ENCODE measurements at places on chromosomes 5 and 9.

GRCh38 chr9:5543875-5544702 is 33.8 kb downstream of the PDCD1LG2 start:
- H3K27me3 ChIP-seq, result no peaks in the 10 kb centered on the region
- H3K27ac ChIP-seq, result no peak overlapping the region
- no peak for DNase-seq
- H3K4me1 ChIP-seq, result no peaks in the 10 kb centered on the region
- H3K4me3 ChIP-seq, result no peak overlapping the region
- H3K36me3 ChIP-seq, result no peaks in the 10 kb centered on the region

DNA sequence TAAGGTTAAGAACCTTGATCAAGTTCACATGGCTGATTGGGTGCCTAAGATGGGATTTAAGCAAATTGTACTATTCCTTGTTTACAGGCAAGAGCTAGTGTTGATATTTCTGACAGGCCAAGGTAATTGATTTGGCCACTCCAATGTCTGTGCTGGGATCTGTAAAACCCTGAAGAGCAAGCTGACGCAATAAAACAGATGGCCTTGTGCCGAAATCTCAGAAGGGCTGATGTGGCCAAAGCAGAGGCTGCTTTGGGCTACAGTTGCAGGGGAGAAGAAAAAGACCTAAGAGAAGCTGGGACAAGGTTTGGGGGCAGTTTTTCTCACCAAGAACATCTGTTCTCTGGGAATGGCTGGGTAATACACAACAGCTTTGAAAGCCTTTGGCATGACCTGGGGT is 463.2 kb upstream of the ZNF608 start:
- no peak overlapping the region for H3K27ac ChIP-seq
- H3K36me3 ChIP-seq, result no peaks in the 10 kb centered on the region
- no peaks in the 10 kb centered on the region for H3K27me3 ChIP-seq
- peak; percentile 63 for DNase-seq

- H3K4me1 ChIP-seq, result no peaks in the 10 kb centered on the region
- no peaks in the 10 kb centered on the region for H3K36me3 ChIP-seq
- DNase-seq, result no peak
- H3K4me3 ChIP-seq, result no peak overlapping the region
- no peak overlapping the region for H3K27ac ChIP-seq
These were observed 11.5 kb upstream of the SEPTIN8 start for GRCh38 chr5:132788508-132788907.

DNA sequence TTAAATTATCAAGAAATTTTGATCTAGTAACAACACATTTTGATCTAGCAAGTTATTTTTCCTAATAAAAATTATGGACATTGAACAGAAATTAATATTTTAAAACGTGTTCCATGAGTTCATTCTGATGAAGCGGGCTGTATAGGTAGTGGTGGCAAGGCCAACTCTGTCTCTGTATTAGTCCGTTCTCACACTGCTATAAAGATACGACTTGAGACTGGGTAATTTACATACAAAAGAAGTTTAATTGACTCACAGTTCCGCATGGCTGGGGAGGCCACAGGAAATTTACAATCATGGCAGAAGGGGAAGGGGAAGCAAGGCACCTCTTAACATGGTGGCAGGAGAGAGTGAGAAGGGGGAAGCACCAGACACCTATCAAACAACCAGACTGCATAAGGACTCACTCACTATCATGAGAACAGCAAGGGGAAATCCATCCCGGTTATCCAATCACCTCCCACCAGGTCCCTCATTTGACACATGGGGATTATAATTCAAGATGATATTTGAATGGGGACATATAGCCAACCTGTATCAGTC is 61.2 kb downstream of the TMEM232 start:
- H3K36me3 ChIP-seq, result no peaks in the 10 kb centered on the region
- H3K4me3 ChIP-seq, result no peak overlapping the region
- no peaks in the 10 kb centered on the region for H3K27me3 ChIP-seq
- H3K4me1 ChIP-seq, result no peaks in the 10 kb centered on the region
- H3K27ac ChIP-seq, result no peak overlapping the region

DNA sequence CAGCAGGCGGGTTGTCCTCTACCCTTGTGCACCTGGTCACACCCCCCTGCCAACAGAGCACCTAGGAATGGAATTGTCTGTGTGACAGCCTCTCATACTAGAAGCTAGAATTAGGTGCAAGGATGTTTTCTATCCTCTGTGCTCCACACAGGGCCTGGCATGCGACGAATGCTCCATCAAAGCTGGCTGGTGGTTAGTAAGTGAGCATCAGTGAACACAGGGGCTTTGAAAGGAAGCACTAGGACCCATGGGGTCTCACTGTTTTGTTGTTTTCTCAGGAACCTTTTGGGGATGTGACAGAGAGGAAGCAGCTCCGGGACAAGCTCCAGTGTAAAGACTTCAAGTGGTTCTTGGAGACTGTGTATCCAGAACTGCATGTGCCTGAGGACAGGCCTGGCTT is 32.3 kb downstream of the GALNT12 start:
- no peaks in the 10 kb centered on the region for H3K27me3 ChIP-seq
- no peaks in the 10 kb centered on the region for H3K4me1 ChIP-seq
- no peak overlapping the region for H3K4me3 ChIP-seq
- DNase-seq, result no peak

- no peaks in the 10 kb centered on the region for H3K4me1 ChIP-seq
- H3K27me3 ChIP-seq, result no peaks in the 10 kb centered on the region
- DNase-seq, result no peak
These were observed 151.8 kb upstream of the COL5A1 start for GRCh38 chr9:134489621-134490408.

DNA sequence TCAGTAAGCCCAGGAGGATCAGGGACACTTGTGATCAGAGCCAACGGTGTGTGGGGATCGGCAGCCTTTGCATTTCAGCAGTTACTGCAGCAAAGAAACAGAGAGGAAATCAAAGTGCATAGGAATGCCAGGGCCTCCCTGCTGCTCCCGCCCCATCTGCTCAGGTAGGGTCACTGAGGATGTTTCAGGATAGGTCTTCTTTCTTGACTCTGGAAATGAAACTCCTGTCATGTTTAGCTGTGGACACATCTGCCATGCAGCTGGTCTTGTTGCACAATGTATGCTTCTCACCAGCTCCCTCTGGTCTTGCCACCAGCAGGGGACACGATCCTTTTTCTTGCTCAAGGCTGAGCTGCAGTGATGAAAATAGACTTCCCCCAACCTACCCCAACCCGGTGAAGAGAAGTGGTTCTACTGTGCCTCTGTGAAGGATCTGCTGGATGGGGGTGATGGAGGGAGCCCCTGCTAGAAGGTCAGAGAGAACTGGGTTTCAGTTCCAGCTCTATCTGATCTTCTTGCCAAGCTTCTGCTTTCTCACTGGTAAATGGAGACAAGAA is 185.2 kb upstream of the KLF4 start:
- H3K27ac ChIP-seq, result no peak overlapping the region
- no peaks in the 10 kb centered on the region for H3K27me3 ChIP-seq
- DNase-seq, result no peak
- H3K4me1 ChIP-seq, result no peaks in the 10 kb centered on the region
- no peak overlapping the region for H3K4me3 ChIP-seq

- H3K4me3 ChIP-seq, result peak within 1 kb of the TSS; percentile 79
- H3K36me3 ChIP-seq, result no peaks in the 10 kb centered on the region
- peaks cover 7% of the 10 kb centered on the region for H3K4me1 ChIP-seq
- peak within 1 kb of the TSS; percentile 55 for H3K27ac ChIP-seq
- DNase-seq, result peak; percentile 92
- H3K27me3 ChIP-seq, result no peaks in the 10 kb centered on the region
These were observed at the start of gene ALDH1B1 for GRCh38 chr9:38392235-38393127. Gene ALDH1B1, plus strand, starts transcription at chr9:38392702. Its CDS starts 3,047 bp downstream, at chr9:38395749.

GRCh38 chr5:62142351-62142750 is 163.7 kb upstream of the KIF2A start:
- H3K27me3 ChIP-seq, result peaks cover 4% of the 10 kb centered on the region
- H3K4me1 ChIP-seq, result no peaks in the 10 kb centered on the region
- H3K4me3 ChIP-seq, result no peak overlapping the region
- no peaks in the 10 kb centered on the region for H3K36me3 ChIP-seq
- no peak for DNase-seq
- H3K27ac ChIP-seq, result no peak overlapping the region

DNA sequence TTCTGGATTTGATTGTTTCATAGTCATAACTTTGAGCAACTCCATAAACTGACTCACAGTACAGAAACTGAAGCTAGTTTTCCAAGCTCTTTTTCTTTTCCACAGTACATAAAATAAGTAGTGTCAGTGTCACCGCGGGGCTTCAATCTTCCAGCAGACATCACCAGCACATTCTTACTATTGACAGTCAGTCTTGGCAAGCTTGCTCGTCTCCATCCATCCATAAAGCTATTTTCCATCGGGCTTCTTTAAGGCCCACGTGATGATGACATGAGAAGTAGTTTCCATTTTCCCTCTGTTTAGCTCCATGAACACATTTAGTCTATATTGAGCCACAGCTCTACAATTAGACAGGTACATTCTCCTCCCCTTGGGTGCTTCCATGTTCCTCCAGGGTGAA is 443.4 kb downstream of the KDM4C start:
- no peak overlapping the region for H3K4me3 ChIP-seq
- no peaks in the 10 kb centered on the region for H3K36me3 ChIP-seq
- peaks cover 19% of the 10 kb centered on the region for H3K27me3 ChIP-seq
- no peak overlapping the region for H3K27ac ChIP-seq

- H3K27ac ChIP-seq, result no peak overlapping the region
- no peaks in the 10 kb centered on the region for H3K4me1 ChIP-seq
- DNase-seq, result no peak
These were observed 281.7 kb upstream of the TRPM3 start for GRCh38 chr9:71403106-71403505.

- H3K36me3 ChIP-seq, result no peaks in the 10 kb centered on the region
- no peak overlapping the region for H3K27ac ChIP-seq
- H3K27me3 ChIP-seq, result no peaks in the 10 kb centered on the region
- H3K4me1 ChIP-seq, result peaks cover 2% of the 10 kb centered on the region
- no peak overlapping the region for H3K4me3 ChIP-seq
These were observed 13.5 kb upstream of the MCCC2 start for GRCh38 chr5:71573591-71573990.

GRCh38 chr5:128925973-128926372 is 39.3 kb upstream of the SLC27A6 start:
- peaks cover 8% of the 10 kb centered on the region for H3K4me1 ChIP-seq
- peak; percentile 90 for DNase-seq
- H3K27me3 ChIP-seq, result no peaks in the 10 kb centered on the region
- no peak overlapping the region for H3K27ac ChIP-seq

GRCh38 chr9:133290751-133291302 is 15.8 kb upstream of the ABO start:
- no peak overlapping the region for H3K4me3 ChIP-seq
- no peak overlapping the region for H3K27ac ChIP-seq
- no peaks in the 10 kb centered on the region for H3K36me3 ChIP-seq
- H3K4me1 ChIP-seq, result no peaks in the 10 kb centered on the region
- H3K27me3 ChIP-seq, result no peaks in the 10 kb centered on the region

GRCh38 chr5:81495286-81495685 is 101.4 kb upstream of the ACOT12 start:
- no peak overlapping the region for H3K27ac ChIP-seq
- H3K36me3 ChIP-seq, result peaks cover 2% of the 10 kb centered on the region
- DNase-seq, result no peak
- H3K4me3 ChIP-seq, result no peak overlapping the region
